Left ventricle myocardium superior (tissue), 1 donor: ENCODE measurements at places on chromosomes 4 and X. TPM values are rescaled to one million over a fixed set of nuclear protein-coding genes. Genes with fewer than 3 reads are reported as not detected.

GRCh38 chrX:68945081-68945602, 116.3 kb downstream of the EFNB1 start:
- DNase-seq: no peak

DNA sequence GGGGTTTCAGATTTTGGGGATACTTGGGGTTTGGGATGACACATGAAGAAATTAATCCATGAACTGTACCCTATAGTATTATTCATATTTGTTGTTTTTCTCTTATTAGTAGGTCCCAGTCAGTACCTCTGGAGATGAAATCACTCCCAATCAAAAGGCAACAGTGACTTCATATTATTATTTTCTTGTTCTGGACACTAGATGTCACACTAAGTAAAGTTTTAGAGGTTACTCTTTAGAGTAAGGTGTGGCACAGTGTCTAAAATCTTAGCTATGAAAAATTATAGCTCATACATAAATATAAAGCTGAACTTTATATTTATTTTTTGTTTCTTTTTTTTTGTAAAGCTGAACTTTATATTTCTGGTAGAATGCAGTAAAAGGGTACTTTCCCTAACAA, 35.1 kb downstream of the FAM114A1 start:
- no peak for DNase-seq

GRCh38 chrX:150777328-150777992, 84.3 kb downstream of the MTMR1 start:
- DNase-seq: no peak

Gene TTC29
- not detected for total RNA-seq

Gene F9
- total RNA-seq: not detected

Gene COL4A5
- total RNA-seq: 7.3 TPM
